ENCODE measurements at places on chromosomes 12 and 14. TPM values are rescaled to one million over a fixed set of nuclear protein-coding genes. Genes with fewer than 3 reads are reported as not detected.

GRCh38 chr14:96065661-96066459, 26.7 kb downstream of the C14orf132 start:
- DNase-seq, result no peak

DNA sequence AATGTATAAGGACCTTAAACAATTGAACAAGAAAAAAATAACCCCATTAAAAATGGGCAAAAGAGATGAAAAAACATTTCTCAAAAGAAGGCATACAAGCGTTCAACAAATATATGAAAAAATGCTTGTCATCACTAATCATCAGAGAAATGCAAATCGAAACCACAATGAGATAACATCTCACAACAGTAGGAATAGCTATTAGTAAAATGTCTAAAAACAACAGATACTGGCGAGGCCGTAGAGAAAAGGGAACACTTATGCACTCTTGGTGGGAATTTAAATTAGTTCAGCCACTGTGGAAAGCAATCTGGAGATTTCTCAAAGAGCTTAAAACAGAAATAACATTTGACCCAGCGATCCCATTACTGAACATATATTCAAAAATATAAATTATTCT, 769.8 kb upstream of the MGAT4C start:
- no peak for DNase-seq

DNA sequence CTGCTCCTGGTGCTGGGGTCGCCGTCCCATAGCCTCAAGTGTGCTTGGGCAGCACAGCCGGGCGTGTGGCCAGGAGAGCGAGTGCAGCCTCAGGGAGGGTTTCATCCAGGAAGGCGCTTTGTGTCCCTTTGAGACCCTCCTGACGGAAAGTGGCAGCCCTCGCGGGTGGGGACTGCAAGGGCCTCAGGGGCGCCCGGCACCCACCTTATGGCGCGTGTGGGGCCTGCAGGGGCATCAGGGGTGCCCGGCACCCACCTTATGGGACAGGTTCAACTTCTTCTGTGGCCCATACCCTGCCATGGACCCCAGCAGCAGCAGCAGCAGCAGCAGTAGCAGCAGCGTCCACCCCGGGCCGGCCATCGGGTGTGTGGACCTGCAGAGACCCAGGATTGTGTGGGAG, 4.5 kb downstream of the LRCOL1 start:
- DNase-seq, result no peak

DNA sequence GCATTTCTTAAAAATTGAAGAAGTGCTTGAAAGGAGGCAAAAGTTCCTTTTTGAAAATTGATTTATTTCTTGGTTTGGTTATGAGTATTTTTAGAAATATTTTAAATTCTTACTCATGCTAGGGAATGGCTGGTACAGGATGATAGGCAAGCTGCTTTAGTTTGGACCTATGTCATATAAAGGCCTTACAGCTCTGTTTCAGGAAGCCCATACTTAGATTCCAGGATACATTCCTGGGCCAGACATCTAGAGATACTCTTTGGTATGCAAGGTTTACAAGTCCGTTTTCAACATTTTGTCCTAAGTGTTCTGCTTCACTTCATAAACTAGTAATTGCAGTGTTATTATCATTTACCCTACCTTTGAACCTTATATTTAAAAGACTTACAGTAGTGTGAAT, 186.8 kb downstream of the FUT8 start:
- DNase-seq, result no peak

GRCh38 chr12:11896417-11896929, 174.3 kb upstream of the BCL2L14 start:
- no peak for DNase-seq

DNA sequence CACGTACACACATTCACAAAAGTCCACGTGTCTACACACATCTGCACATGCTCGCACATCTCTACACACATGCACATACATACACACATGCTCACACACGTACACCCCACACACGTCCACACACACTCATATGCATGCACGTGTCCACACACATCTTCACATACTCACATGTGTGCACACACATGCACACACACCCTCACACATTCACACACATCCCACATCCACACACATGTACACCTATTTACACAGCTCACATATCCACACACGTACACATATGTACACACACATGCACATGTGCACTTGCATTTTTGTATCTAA, 3.6 kb downstream of the ADGRD1 start:
- DNase-seq, result no peak

DNA sequence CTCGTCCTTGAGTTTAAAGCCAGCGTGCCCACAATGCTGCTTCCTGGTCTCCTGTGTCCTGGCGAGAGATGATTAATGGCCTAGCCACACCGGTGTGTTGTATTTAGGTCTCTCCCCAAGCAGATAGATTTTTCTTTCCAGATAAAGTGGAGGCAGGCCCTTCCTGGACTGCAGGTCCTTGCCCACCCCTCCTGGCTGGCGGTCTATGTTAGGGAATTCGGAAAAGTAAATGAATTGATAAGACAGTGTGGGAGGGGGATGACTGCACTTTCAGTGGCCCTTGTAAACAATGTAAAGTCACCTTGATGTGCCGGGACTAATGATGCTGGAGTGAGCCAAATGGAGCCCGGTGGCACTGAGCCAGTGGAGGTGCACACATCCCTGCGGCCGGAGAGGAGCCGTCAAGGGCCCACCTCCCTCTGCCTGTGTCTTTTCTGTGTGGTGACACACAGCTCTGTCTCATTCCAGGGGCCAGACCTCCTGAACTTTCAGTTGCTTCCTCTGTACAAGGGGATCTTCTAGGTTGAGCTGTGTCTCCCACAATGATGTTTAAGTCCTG, 70.6 kb upstream of the ESRRB start:
- no peak for DNase-seq

- peak; percentile 77 for DNase-seq
Observed at GRCh38 chr12:7374423-7375144, 69.4 kb downstream of the CD163L1 start.

DNA sequence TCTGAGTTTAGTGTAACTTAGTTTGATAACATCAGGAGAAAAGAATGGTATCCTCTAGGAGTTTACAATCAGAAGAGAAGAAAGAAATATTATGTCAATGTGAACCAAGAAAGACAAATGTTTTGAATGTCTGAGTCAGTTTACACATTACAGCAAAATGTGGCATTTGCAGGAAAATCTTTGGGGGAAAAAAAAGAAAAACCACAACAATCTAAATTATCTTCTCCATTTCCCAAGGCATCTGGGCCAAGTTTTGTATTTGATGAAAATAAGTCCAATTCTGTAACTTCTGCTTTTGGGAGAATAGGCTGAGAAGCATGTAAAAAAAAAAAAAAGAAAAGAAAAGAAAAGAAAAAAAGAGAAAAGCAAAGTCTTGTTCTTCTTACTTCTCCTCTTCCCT, 58.8 kb upstream of the FLRT2 start:
- DNase-seq, result no peak

Gene LRRIQ1
- total RNA-seq, result not detected

Gene PTCSC3
- not detected for total RNA-seq

Gene APOF
- 188 TPM for total RNA-seq

Gene ADCY4
- total RNA-seq, result 5.5 TPM

Gene HOXC13
- total RNA-seq, result not detected

Gene TAS2R30
- 1.4 TPM for total RNA-seq
